ENCODE measurements at places on chromosomes 2 and 18. TPM values are rescaled to one million over a fixed set of nuclear protein-coding genes. Genes with fewer than 3 reads are reported as not detected.
A peak's percentile ranks its signal among the peaks of the same experiment; 100 is the strongest.

GRCh38 chr2:145845207-145845894 lies 1325.4 kb upstream of the ZEB2 start:
- DNase-seq: peak; percentile 25

DNA sequence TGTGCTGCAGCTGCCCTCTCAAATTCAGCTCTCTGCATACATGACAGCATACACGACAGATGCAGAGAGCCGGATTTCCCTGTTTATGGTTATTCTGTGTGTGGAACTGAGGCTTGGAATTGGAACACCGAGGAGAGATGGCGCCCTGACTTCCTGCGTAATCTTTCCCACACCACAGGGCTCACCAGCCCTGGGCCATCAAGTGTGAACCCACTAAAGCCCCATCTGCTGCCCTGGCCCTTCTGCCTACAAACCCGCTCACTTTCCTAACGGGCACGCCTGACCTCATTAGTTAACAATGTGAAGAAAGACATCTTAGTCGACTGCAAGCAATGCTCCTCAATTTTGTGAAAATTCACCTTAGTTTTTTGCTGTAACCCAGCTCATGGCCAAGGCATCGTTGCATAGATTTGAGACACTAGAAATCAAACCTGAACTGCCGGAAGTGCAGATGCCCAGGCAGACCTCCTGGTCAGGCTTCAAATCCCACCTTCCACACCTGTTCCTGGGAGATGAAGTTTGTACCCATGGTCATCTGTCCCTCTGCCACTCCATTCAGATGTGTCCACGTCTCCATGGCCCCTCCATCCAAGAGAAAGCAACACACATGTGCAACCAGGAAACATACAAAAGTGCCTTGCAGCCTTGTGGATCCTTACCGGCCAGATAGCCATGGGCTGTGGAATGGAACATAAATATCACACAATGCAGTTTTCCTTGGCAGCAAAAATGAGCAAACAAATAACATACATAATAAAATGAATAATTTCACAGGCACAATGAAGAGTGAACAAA lies 5.0 kb upstream of the CIDEA start:
- no peak for DNase-seq

DNA sequence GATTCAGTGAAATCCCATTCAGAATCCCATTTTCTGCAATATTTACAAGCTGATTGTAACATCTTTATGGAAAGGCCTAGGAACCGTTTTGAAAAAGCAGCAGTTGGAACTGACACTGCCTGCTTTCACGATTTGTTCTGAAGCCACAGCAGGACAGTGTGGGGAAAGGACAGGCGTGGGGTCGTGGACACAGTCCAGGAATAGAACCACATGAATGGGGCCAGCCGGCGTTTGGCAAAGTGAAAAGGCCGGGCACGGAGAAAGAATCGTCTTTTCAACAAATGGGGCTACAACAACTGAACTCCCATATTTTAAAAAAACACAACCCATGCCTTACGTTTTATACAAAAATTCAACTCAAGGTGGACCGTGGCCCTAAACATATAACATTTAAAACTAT lies 69.8 kb downstream of the SLC66A2 start:
- DNase-seq: no peak

DNA sequence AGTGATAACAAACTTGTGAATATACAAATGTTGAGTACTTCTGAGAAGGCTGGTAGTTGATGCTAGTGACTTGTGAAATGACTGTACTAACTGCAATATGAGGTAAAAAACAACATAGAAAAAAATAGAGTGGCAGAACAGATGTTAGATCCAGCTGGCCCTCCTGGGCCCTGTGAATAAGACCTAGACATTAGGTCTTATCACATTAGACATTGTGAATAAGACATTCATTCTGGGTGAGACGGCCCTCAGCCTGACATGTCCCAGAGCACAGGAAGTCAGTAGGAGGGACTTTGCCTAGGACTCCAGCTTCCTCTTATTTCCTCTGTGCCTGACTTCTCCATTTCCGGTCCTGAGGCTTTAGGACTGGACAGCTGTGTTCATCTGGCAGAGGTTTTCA lies 22.9 kb downstream of the DOK1 start:
- peak; percentile 73 for DNase-seq

GRCh38 chr2:179974761-179975160 lies 32.3 kb downstream of the CWC22 start:
- no peak for DNase-seq

GRCh38 chr18:26422472-26423162 lies 125.7 kb downstream of the KCTD1 start:
- no peak for DNase-seq

The XIRP2 gene
- 0.09 TPM for total RNA-seq
